ENCODE measurements at places on chromosomes 12 and 14.

DNA sequence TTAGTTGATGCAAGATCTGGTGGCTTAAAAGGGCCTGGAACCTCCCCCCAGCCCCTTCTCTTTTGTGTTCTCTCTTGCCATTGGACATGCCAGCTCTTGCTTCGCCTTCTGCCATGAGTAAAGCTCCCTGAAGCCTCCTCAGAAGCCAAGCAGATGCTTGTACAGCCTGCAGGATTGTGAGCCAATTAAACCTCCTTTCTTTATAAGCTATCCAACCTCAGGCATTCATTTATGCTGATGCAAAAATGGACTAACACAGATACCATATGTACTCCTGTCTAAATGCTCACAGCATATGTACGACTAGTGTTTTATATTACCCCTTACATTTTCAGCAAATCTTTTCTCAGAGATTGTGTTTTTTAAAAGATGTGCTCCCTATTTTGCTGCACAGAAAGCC is 26.7 kb downstream of the CLEC1A start:
- no peak for DNase-seq

- DNase-seq, result peak; percentile 3
Measured at GRCh38 chr12:56867216-56867615, 67.0 kb downstream of the SDR9C7 start.

DNA sequence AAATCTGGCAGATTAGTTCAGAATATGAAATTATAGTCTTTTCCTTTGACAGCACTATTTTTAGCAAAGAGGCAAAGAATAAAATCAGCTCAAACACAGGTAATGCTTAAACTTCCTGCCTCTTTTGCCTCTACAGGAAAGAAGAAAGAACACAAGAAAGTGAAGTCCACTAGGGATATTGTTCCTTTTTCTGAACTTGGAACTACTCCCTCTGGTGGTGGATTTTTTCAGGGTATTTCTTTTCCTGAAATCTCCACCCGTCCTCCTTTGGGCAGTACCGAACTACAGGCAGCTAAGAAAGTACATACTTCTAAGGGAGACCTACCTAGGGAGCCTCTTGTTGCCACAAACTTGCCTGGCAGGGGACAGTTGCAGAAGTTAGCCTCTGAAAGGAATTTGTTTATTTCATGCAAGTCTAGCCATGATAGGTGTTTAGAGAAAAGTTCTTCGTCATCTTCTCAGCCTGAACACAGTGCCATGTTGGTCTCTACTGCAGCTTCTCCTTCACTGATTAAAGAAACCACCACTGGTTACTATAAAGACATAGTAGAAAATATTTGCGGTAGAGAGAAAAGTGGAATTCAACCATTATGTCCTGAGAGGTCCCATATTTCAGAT is 17.4 kb downstream of the TMPO start:
- DNase-seq, result peak; percentile 66

GRCh38 chr14:39614297-39614923 is 182.2 kb upstream of the FBXO33 start:
- DNase-seq, result no peak

GRCh38 chr12:88952562-88952942 is 372.3 kb upstream of the KITLG start:
- peak; percentile 68 for DNase-seq

- peak; percentile 10 for DNase-seq
Measured at GRCh38 chr14:99391671-99392070, 89.0 kb downstream of the SETD3 start.

- DNase-seq, result no peak
Measured at GRCh38 chr14:102584871-102585869, 7.3 kb upstream of the RCOR1 start.

DNA sequence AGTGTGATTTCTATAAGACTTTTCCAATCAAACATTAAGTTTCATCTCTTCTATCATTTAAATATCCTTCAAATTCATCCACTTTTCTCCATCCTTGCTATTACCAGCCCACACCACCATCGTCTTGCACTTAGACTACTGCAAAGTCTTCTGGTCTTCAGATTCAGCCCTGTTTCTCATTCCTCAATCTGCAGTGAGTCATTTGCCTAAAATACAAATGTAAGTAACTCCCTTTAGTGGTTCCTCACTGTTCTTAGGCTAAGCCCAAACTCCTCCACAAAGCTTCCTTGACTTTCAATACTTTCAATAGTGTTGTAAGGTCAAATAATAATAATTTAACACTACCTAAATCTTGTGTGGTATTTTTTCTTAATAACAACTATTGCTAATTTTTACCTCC is 83.3 kb downstream of the PLEKHG7 start:
- peak; percentile 53 for DNase-seq

DNA sequence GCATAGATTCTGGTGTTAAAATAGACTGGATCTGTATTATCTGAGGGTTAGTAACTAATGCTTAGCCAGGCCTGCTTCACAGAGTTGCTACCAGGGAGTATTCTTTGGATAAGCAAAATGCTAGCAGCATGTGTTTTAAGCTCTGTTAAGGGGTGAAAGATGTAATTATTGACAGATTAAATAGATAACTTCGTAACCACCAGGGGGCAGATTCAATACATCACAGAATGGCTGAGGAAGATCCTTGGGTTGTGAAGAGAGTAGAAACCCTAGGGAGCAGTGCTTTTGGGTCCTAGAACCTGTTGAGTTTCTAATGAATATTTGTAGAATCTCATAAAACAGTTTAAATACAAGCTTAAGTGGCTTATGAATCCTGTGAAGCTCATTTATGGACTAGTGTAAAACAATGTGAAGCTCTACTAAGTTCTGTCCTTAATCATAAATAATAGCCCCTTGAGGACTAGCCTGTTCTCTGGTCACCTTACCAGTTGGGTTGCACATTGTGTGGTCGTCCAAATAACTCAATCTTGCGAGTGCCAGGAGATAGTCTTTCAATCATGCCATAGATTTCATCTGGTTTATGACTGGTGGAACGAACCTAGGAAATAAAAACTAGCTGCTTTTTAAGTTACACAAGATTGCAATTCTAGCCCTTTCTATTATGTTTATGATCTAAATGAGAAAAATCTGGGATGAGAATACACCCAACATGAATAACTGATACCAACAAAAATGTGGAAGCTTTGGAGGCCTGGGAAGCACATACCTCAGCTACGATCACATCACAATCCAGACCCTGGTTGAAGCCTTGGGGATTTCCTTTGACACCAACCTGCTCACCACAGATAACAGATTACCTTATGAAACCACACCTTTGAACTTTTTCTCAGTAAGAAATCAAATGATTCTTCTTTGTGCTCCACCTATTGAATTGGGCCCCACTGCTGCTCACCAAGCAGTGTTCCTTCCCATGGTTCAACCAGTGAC is 12.3 kb downstream of the METTL3 start:
- DNase-seq, result peak; percentile 60

GRCh38 chr12:92445253-92446082 is 257.3 kb upstream of the PLEKHG7 start:
- DNase-seq, result peak; percentile 13

DNA sequence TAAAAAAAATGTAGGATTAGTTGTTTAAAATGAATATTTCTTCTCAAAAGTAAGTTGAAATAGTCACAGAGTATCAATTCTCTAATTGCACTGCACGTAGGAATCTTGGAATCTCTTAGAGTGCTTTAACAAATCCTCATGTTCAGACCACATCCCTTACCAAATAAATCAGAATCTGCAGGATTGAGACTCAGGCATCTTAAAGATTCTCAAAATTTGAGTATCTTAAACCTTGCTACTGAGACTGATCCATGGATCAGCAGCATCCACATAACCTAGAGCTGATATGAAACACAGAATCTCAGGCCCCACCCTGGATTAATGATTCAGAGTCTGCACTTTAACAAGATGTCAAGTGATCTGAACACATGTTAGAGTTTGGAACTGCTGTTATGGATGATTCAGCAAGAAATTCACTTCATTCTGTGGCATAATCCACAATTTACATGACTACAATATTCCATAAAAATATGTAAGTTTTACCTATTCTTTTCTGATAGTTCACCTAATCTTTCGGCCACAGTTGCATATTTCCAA is 58.7 kb downstream of the ADAMTS20 start:
- peak; percentile 6 for DNase-seq

GRCh38 chr12:58030566-58031279 is 89.4 kb downstream of the ATP23 start:
- DNase-seq, result peak; percentile 64

GRCh38 chr14:48349689-48350088 is 674.3 kb upstream of the MDGA2 start:
- DNase-seq, result peak; percentile 1

GRCh38 chr14:21074398-21075272 is 4.5 kb downstream of the ARHGEF40 start:
- DNase-seq, result no peak

DNA sequence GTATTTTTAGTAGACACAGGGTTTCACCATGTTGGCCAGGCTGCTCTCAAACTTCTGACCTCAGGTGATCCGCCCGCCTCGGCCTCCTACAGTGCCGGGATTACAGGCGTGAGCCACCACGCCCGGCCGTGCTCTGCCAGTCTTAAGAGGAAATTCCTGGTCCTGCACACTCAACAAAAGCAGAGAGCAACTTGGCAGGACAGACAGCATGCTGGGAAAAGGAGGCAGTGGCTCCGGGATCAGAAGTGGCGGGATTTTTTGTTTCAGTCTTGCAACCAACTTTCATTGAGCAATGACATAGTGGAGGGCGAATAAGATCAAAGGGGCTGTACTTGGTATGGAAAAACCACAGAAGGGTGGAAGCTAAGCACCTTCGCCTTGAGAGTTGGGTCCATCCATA is 2.1 kb downstream of the CKAP4 start:
- peak; percentile 81 for DNase-seq

DNA sequence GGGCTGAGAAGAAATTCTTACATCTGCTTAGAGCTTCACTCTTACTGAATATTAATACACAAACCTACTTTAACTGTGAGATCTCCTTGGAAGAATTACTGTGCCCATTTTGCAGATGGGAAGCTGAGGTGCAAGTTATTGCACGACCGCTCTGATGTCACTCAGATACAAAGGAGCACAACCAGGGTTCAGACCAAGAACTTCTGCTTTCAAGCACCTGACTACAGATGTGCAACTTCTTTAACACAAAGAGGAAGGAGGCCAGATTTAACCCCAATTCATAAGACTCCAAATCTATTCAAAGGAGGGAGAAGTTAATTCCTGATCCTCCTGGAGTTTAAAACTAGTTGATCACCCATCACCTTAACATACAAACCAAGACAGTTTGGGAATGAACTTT is 232.6 kb downstream of the VRK1 start:
- no peak for DNase-seq

- DNase-seq, result peak; percentile 16
Measured at GRCh38 chr12:47636908-47637780, 68.7 kb downstream of the RPAP3 start.

DNA sequence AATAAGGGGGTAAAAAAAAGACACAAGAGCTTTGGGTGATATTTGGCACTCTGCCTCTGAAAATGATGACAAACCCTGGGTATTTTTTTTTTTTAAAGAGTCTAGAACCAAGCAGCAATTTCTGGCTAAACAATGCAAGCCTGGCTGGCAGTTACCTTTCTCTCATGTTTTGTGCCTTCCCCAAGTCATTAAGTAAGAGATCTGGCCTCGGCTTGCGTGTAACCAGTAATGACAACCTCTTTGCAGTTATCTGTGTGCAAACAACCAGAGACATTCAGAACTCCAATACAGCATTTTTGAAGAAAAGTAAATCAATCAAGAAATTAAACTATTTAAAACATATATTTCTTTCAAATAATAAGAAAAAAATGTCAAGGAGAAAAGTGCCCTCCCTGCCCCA is 167.5 kb downstream of the KCNC2 start:
- no peak for DNase-seq

- peak; percentile 9 for DNase-seq
Measured at GRCh38 chr12:108967869-108968540, 52.9 kb downstream of the SVOP start.

GRCh38 chr12:66319266-66319954 is 17.1 kb downstream of the HELB start:
- no peak for DNase-seq

GRCh38 chr12:130977046-130977742 is 23.5 kb downstream of the ADGRD1 start:
- no peak for DNase-seq

GRCh38 chr12:15193946-15194345 is 27.3 kb downstream of the RERG start:
- peak; percentile 40 for DNase-seq

- DNase-seq, result peak; percentile 55
Measured at GRCh38 chr12:90905691-90906370, 49.1 kb downstream of the CCER1 start.

DNA sequence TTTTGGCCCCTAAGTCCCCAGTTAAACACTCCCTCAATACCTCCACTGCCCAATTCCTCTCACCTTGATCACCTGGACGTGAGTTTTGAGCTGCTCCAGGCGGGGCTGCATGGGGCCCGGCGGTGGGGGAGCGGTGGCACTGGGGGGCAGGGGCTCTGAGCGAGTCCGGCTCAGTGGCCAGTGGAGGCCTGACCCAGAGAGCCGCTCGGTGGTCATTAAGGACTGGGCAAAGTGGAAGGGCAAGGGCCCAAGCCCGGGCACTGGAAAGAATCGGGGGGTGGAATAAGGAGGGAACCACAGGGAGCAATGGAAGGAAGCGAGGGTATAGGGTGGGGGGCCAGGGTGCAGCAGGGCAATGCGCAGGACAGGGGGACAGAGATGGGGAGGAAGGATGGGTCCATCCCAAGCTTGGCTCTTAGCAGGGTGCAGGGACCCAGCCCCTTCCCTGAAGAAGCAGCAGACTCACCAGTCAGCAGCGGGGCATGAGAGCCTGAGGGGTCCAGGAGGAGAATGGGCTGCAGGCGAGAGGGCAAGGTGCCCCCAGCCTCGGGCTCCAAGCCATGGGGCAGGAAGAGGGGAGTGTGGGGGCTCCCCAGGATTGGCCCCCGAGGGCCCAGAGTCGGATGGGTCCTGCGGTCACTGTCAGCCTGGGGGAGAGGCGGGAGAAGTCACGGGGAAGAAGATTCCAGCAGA is 22.2 kb downstream of the SLC48A1 start:
- DNase-seq, result no peak

DNA sequence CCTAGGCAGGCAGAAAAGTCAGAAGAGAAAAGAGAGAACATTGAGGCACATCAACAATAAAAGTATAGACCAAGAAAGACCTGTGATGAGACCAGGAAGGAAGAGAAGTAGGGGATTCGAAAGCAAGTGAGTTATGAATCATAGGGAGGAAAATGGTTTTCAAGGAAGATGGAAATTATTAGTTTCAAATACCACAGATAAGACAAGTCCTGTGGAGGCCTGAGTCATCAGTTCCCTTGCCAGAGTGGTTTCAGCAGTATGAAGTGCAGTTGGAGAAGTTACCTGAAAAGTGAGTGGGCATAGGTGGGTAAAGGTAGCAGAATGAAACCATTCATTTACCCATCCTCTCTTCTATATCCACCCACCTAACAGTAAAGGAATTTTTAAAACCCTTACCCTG is 25.2 kb upstream of the TSPAN8 start:
- peak; percentile 68 for DNase-seq

- DNase-seq, result no peak
Measured at GRCh38 chr12:47361389-47362021, 281.7 kb upstream of the AMIGO2 start.

DNA sequence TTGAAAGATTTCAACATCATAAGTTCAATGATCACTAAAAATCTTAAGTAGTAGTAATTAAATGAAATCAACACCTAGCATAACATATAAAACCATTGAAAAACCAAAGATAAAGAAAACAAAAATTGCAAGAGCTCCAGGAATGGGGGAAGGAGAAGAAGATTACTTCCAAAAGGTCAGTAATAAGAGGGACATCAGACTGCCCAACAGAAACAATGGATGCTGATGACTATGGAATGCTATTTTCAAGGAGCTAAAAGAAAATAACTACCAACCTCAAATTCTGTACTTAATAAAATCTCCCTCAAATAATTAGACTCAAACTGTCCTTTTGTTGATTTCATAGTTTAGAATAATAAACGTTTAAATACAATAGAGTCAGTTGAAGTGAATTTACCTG is 314.5 kb upstream of the LMO3 start:
- DNase-seq, result no peak

- no peak for DNase-seq
Measured at GRCh38 chr12:80422550-80422949, 21.5 kb upstream of the PTPRQ start.
